ENCODE measurements at places on chromosomes 5 and 9.

- peaks cover 4% of the 10 kb centered on the region for H3K4me1 ChIP-seq
- DNase-seq: no peak
- no peaks in the 10 kb centered on the region for H3K27me3 ChIP-seq
- no peak overlapping the region for H3K27ac ChIP-seq
Observed at GRCh38 chr9:38061326-38061977, 7.6 kb downstream of the SHB start.

GRCh38 chr5:145983446-145983845 lies 47.1 kb downstream of the SH3RF2 start:
- H3K27me3 ChIP-seq: no peaks in the 10 kb centered on the region
- no peak overlapping the region for H3K4me3 ChIP-seq

GRCh38 chr9:132651259-132651658 lies 18.5 kb downstream of the DDX31 start:
- DNase-seq: no peak
- no peak overlapping the region for H3K27ac ChIP-seq
- H3K36me3 ChIP-seq: peaks cover 83% of the 10 kb centered on the region
- H3K27me3 ChIP-seq: no peaks in the 10 kb centered on the region
- no peak overlapping the region for H3K4me3 ChIP-seq

DNA sequence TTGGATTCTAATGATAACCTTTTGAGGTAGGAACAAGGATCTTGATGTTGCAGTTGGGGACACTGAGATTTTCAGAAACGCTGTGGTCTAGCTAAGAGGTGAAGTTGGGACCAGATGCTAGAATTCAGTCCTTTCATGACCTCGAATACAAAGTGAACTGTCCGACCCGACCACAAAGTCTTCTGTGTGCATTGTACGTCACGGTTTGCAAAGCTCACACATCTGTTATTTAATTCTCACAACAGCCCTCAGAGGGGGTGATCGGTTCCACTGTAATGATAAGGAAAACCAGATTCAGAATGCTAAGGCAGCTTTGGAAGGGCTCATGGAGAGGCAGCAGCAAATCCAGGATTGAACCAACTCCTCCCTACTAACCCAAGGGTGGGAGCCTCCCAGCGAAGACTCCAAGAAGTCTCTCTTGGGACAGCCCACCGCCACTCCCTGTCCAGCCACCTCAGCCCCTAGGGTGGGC lies 16.6 kb upstream of the KIF12 start:
- no peak overlapping the region for H3K4me3 ChIP-seq
- no peak overlapping the region for H3K27ac ChIP-seq
- peaks cover 6% of the 10 kb centered on the region for H3K4me1 ChIP-seq
- H3K27me3 ChIP-seq: no peaks in the 10 kb centered on the region

DNA sequence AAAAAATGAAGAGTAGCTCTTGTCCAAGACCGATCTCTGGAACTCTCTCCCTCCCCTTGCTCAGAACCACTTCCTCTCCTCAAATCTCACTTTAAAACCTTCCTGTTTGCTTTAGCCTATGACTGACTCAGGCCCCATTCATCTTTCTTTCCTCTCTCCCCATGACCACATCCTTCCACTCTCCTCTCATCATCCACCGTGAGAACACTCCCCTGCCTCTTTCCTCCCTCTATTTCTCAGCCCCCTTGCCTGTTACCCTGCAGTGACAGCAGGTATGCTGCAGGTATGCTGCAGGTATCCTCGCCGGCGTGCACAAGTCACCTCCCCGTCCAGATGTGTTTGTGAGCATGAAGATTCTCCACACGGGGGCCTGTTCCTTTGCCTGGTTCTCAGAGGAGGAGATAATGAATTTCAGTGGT lies 505.3 kb downstream of the CCDC171 start:
- H3K27ac ChIP-seq: no peak overlapping the region
- no peaks in the 10 kb centered on the region for H3K27me3 ChIP-seq
- peaks cover 1% of the 10 kb centered on the region for H3K4me1 ChIP-seq
- H3K36me3 ChIP-seq: no peaks in the 10 kb centered on the region
- no peak overlapping the region for H3K4me3 ChIP-seq

DNA sequence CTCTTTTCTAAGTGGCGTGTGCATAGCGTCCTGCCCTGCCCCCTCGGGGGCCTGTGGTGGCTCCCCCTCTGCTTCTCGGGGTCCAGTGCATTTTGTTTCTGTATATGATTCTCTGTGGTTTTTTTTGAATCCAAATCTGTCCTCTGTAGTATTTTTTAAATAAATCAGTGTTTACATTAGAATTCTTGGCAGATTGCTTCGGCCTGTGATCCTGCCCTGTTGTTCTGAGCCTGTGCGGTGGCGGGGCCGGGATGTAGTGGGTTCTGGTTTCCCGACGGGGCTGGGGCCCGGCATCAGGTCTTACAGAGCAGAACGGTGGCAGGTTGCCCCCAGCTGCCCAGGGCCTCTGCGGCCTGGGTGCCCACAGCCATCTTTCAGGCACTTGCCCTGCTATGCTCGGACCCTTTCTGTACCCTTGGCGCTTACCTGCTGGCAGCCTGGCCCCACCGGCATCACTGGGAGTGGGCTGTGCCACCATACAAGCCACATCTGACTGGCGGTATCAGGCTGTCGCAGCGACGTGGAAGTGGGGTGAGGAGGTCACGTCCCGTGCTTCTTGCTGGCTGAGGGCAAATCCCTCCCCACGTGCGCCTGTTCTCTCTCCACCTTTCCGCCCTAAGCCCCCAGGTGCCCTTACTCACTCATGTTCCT lies 9.0 kb downstream of the QRFP start:
- no peak overlapping the region for H3K27ac ChIP-seq
- peaks cover 14% of the 10 kb centered on the region for H3K4me1 ChIP-seq
- no peak overlapping the region for H3K4me3 ChIP-seq

GRCh38 chr9:114988962-114989599 lies 58.7 kb upstream of the TNFSF8 start:
- no peaks in the 10 kb centered on the region for H3K4me1 ChIP-seq
- no peak for DNase-seq
- peaks cover 9% of the 10 kb centered on the region for H3K27me3 ChIP-seq
- H3K36me3 ChIP-seq: no peaks in the 10 kb centered on the region
- no peak overlapping the region for H3K27ac ChIP-seq
- H3K4me3 ChIP-seq: no peak overlapping the region

DNA sequence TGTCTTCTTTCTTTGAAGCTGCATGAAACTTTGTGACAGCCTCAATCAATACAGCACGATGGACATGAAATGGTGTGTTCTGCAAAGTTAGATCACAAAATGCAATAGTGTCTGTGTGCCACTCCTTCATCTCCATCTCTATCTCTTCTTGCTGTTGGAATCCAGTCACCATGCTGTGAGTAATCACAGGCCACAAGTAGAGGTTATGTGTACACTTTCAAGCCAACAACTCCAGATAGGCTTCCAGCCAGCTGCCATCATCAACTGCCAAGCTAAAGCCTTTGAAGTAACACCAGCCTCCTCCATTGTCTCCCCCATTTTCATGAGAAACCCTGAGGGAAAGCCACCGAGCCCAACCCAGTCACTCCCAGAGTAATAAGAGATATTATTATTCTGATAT lies 360.6 kb downstream of the PTPRD start:
- H3K4me1 ChIP-seq: no peaks in the 10 kb centered on the region
- H3K27me3 ChIP-seq: no peaks in the 10 kb centered on the region
- H3K36me3 ChIP-seq: no peaks in the 10 kb centered on the region
- no peak overlapping the region for H3K4me3 ChIP-seq
- H3K27ac ChIP-seq: no peak overlapping the region

DNA sequence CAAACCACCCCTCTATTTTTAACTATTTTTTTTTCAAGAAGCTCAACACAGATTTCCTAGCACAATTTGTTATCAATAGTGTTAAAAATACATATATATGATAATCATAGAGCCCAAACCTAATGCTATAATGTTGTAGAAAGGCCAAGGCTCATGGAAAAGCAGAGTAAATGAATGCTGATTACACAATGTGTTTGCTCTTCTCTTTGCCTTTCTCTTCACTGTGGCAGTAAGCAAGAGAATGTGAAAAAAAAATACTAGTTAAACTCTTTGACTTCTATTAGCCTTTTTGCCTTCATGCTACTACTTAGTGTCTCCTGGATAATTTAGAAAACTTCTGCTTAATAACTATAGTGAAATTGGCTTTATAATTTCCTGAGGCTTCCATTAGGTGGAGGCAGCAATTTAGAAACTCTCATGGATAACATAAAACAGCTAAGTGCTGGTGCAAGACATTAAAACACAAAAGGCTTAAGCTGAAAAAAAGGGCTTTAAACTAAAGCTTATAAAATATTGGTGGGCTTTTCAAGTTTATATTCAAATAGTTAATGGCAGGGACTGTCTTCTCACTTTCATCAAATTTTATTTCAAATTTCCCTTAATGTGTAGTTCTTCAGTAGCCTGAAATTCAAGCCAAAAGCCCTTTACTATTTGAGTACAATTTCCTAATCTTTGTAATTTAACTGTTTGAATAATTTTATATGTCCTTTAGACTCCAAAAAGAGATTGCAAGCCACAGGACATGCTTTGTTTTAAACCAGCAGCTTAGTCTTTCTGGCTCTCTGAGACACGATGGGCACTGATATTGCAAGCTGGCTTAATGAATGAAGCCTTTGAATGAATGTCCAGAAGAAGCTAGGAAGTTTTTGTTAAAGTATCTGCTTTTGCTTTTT lies 2031.8 kb upstream of the CDH6 start:
- H3K4me3 ChIP-seq: no peak overlapping the region
- no peak for DNase-seq
- H3K27ac ChIP-seq: no peak overlapping the region
- no peaks in the 10 kb centered on the region for H3K4me1 ChIP-seq
- no peaks in the 10 kb centered on the region for H3K27me3 ChIP-seq

GRCh38 chr5:134456825-134457224 lies 45.1 kb upstream of the CDKN2AIPNL start:
- H3K27ac ChIP-seq: no peak overlapping the region
- H3K4me3 ChIP-seq: no peak overlapping the region
- DNase-seq: no peak

- DNase-seq: no peak
- peaks cover 6% of the 10 kb centered on the region for H3K4me1 ChIP-seq
- H3K36me3 ChIP-seq: no peaks in the 10 kb centered on the region
- H3K27me3 ChIP-seq: no peaks in the 10 kb centered on the region
- no peak overlapping the region for H3K4me3 ChIP-seq
Observed at GRCh38 chr5:173781816-173782670, 106.1 kb upstream of the CPEB4 start.

GRCh38 chr9:130738281-130738680 lies 44.7 kb downstream of the EXOSC2 start:
- no peak for DNase-seq
- no peaks in the 10 kb centered on the region for H3K27me3 ChIP-seq
- H3K4me3 ChIP-seq: no peak overlapping the region
- H3K27ac ChIP-seq: no peak overlapping the region
- H3K4me1 ChIP-seq: no peaks in the 10 kb centered on the region

Data from neuronal stem cell (in vitro differentiated cells).